Central memory CD8-positive, alpha-beta T cell (primary cell): ENCODE measurements at places on chromosomes 2 and 18.
A peak's percentile ranks its signal among the peaks of the same experiment; 100 is the strongest.

- DNase-seq, result no peak
Observed at GRCh38 chr2:27809761-27810241, 38.3 kb downstream of the MRPL33 start.

DNA sequence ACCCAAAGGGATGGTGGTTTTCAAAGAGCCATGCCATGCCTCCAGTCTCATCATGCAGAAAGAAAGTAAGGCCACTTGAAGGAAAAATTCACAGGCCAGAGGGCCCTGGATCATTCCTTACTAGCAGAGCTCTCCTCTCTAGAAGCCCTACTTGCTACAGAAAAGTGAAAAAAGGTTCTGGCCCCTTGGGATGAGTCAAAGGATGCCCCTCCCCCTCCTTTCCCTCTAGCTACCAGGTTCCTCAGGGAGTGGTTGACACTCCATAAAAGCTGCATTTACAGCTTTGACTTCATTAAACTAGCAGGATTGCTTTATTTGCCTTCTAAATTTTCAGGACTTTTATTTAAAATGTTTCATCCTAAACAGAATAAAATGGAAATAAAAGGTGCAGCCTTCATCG is 21.2 kb downstream of the OSR1 start:
- no peak for DNase-seq

- DNase-seq, result no peak
Observed at GRCh38 chr2:184367211-184367610, 231.1 kb upstream of the ZNF804A start.

DNA sequence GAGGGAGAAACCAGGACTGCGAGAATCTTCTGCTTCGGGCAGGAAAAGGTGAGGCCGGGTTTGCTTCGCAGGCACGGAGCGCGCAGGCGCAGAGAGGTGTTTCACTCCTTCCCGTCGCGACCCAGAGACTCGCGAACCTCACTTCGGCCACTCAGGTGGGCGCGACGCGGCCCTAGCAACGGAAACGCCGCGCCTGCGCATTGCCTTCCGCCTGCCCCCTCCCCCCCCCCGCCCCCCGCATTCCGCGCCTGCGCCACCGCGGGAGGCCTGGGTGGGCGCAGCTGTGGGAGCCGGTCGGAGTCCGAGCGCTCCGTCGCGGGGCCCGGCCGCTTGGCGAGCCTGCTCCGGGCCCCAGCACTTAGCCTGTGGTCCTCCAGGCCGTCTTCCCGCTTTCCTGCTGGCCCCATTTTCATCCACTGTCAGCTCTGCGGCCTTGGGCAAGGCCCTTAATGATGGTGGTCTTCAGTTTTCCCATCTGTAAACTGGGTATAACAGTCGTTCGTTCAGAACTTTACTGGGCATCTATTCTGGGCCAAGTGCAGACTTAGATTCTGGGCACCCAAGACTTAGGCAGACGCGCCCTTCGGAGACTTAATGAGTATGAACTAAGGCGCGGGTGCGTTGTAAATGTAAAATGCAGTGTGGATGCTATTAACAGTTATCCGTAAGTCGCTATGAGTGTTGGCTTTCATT is 62.1 kb upstream of the ACKR3 start:
- DNase-seq, result peak; percentile 14

DNA sequence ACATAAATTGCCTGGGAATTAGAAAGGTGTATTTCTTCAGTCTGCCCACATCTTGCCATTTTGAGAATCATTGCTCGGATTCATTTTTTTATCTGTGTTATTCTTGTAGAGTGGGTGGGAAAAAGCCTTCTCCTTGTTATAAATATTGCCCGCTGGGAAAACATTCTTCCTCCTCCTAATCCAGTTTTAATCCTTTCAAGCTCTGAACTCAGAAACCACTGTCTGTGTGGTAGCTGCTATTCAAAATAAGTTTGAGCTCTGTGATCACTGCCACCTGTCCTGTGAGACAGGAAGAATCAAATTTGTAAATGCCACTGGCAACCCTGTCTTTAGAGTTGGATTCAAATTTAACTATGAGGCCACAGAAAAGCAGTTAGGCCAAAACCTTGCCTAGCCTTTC is 1875.2 kb upstream of the PIK3C3 start:
- no peak for DNase-seq

DNA sequence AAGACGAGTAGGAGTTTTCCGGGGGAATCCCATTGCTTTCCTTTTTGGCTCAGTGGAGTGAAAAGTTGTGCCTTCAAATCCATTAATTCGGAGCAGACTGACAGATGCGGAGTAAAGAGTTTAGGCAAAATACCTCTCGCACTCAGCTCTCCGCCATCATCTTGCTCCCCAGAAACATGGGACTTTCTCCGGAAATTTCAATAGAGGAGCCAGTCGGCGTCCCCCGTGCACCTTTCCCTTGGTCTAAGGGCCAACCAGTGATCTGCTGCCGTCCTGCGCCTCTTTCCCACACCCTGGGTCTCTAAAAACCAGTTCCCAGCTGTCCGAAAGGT is 318 bp downstream of the TYW5 start:
- DNase-seq, result no peak

GRCh38 chr2:48574353-48575287 is 43.0 kb upstream of the GTF2A1L start:
- no peak for DNase-seq
